ENCODE measurements at places on chromosomes 5 and 9.

DNA sequence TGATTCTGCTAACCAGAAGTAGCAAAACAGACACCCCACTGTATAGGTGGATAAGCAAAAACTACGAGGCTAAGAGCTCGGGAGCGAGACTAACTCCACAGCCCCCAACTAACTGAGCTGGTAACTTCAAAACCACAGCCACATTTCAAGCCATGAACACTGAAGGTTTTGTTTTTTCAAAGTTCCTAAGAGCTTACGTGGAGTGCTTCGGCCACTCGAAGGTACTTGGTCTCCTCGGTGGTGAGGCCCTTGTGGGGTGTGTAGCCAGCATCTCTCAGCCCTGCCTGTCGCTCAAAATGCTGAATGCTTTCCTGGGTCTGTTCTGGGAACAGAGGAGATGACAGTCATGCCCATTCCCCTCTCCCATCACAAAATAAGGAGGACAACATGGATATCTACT, 11.1 kb downstream of the KIAA1191 start:
- DNase-seq = no peak

DNA sequence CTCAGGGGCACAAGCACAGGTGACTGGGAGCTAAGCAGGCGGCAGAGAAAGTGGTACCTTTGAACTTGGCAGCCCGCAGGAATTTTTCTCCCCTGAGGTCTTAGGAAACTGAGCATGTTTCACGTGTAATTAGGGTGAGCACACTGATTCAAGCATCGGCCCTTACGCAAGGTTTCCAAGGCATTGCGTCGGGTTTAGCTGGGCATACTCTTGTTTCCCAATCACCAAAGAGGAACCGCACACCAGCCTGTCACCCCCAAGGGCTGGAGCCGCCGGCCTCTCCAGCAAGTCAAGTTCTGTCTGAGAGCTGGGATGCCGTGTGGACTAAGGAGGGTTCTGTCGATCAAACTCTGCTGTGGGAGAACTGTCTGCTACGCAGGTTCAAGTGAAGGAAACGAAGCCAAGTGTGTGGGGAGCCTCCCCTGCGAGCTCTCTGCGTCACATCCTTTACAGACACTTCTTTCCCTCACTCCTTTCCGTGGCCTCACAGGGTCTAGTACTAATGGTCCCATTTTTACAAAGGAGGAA, 53.0 kb downstream of the ERGIC1 start:
- no peak for DNase-seq

DNA sequence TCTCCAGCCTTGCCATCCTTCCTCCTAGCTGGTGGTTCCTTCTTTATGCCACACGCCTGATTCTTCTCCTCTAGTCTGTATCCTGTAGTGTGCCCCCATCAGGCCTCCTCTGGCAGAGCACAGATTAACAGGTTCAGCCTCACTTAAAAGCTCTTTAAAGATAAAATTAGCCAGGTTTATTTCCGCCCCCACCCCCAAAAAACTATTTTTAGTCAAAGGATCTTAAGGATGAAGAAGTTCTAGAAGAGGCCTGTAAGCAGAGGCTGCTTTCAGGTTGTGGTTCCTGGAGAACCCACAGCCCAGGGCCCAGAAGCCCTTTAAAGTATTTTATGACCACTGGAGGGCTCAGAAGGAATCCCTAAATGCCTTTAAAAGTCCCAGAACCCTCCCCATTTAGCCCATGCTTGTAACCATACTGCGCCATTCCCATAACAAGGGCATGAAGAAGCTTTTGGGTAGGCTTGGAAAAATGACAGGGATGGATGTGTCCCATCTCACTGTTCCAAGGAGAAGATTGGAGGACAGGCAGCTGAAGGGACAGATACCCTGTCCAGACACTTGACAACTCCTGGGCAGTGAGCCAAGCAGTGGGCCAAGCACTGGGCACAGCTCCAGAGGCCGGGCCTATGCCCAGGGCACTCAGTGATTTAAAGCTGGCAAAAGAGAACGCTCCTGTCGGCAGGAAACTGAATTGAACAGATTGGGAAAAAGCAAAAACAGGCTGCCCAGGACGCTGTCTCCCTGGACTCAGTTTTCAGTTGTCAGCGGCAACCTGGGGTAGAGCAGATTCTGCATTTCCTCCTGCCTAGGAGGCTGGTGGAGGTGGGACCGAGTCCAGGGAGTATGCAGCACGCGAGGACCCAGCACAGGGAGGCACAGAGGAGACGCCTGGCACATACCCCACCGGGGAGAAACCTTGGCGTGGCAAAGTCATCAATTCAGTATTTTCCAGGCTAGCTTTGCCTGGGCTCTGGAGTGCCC, 106.3 kb upstream of the SSBP2 start:
- DNase-seq = no peak

DNA sequence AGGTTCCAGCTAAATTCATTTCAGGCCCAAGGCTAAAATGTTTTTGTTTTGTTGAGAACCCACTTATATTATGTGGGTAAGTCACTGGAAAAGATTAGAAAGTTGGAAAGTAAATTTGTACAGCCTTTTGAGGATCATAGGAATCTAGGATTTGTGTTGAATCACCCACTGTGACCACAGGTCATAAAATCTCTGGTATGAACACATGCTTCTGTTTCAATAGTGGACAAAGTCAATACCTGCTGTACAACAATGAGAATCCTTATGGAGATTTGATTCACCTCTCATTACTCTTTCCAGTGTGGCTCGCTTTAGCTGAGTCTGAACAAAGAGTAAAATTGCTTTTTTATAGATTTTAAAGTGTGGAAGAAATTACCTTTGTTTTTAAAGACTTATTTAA, 369.5 kb downstream of the TMEM167A start:
- DNase-seq = no peak

DNA sequence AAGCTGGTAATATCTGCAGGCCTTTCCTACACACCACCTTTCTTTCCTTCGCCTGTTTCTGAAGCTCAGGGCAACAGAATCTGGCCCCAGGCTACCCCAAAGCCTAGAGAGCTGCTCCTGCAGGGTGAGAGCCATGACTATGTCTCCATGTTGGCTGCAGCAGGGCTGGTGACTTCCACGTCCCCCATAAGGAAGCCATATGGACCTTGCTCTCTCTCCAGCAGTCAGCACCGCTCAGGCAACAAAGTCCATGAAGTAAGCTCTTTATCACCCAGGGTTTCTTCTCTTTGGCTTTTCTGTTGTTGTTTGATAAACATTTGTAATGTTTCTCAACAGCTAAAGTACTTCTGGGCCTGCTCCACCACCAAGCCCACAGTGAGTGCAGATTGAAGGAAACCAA, 125.2 kb downstream of the SLIT3 start:
- DNase-seq = no peak

GRCh38 chr9:82443312-82443711, 454.7 kb downstream of the SPATA31D1 start:
- no peak for DNase-seq

DNA sequence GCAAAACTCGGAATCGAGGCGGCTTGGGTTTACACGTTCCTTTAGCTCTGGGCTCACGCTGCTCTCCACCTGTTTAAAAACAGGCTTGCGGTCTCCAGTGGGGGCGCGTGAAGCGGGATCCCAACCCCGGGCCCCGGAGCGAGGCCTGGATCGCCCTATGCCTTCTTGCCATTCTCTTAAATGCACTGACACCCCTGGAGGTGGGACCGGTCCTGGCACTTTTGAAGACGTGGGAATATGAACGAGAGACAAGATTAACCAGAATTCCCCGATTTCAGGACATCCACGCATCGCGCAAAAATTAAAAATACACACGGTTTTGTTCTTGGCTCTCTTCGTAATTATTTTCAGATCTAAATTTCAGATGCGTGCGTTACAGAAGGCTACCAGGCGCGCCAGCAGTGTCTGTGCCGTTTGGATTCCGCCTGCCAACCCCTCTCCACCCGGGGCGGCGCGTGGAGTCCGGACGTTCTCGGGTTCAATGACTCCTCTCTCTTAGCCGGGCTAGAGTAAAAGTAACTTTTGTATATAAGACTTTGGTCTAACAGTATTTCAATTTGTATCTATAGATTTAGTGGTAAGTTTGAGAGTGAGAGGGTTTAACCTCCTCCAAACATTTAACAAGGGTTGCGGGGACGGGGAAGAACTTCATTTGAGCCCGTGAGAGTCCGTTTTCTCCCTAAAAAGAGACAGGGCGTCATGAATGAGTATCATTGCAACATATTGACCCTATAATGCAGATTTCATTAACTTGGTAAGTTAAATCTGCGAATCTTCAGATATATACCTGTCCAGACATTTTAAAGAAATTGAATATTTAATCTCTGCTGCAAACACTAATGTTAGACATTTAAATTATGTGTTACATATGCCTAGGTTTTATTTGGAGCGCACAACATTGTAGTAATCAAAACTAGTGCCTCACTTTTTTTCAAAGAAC, 3.8 kb downstream of the FOXD1 start:
- DNase-seq = no peak

DNA sequence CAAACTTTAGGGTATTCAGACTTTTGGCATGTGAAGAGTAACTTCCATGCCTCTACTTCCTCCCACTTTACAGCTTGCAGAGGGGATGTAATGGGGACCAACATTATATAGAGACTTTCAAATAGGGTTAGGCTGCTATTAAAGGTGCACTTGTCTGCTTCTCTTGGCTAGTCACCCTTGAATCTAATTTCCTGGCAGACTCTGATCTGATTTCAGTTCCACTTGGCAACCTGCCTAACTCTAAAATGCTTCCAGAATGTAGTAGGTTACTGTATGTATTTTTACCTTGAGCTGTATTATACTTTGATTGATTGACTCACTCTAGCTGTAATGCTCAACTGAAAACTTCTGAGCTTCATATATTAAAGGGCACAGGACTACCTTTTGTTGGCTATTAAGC, 693.4 kb downstream of the KCTD16 start:
- no peak for DNase-seq

DNA sequence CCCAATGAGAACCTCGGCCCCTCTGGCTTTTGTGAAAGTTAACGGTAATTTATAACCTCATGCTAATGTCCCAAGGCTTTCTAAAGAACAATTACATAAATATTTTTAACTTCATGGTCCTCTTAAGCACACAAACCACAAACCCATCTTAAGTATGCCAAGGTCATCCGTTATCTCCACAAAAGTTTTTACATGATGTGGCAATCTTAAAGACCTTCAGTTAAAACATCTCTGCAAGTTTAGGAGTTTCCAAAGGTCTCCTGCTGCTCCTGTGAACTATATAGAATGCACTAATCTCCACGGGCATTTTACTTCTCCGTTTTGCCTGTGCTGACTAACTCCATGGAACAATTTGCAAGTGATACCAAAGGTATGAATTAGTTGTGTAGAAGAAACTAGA, 228.2 kb downstream of the TLE1 start:
- no peak for DNase-seq

DNA sequence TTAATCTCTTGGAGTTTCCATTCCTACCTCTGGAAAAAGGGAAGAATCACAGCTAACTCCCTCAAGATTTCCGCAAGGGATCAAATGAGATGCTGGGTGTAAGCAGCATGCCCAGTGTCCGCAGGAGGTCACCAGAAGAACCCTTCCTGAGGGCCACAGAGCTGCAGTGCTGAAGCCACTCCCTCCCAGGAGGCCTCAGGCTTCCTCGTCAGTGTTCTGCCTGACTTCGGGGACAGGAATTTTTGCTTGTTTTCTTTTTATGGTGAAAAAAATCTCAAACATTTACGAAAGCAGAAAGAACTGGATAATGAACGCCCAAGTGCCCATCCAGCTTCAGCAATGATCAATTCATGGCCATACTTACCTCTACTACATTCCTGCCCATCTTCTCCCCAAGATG, 183.0 kb downstream of the CDK5RAP2 start:
- DNase-seq = no peak

DNA sequence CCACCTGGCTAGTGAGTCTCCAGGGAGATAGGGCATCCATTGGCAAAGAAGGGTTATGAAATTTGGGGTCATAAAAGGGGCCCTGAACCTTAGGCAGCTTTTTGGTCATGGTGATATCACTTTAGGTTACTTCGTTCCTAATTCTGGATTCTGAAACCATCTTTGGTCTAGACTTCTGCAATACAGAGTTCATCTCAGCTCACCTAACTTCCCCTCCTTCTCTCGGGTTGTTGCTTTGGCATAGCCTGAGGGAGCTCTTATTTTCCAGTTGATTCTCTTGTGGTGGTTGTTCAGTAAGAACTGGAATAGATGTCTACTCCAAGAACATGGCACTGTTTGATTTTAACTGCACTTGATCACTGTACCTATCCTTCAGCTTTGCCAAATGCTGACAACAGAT, 148.9 kb upstream of the RUSC2 start:
- no peak for DNase-seq

DNA sequence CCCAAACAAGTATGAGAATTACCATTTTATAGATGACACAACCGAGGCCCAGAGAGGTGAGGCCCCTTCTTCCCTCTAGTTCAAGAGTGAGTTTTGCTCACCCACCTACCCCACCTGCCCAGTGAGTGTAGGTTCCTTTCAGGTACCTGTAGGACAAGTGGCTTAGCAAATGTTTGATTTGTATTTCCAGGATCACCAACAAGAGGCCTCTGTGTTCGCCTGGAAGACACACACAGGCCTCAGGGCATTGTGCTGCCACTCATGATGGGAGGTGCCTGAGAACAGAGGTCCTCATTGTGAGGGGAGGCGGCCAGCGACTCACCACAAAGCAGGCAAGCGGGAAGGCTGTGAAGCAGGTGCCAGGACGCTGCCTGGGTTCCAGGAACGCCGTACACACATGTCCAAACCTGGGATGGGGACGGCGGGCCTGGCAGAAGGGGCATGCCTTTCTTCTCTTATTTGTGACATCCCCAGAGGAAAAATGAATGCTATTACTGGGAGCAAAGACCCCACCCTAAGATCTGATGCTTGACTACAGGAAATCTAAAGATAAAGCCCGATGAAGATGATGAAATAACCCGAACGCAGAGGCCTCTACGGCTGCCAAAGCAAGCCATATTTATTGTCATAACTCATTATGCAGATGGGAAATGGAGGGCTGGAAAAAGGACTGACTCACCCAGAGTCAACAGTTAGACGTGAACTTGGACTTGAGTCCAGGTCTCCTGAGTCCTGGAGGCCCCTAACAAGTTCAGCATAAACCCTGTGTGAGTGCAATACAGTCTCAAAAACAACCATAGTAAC, 60.2 kb upstream of the SLC25A51 start:
- no peak for DNase-seq

- no peak for DNase-seq
Observed at GRCh38 chr9:72150661-72151060, 1.4 kb downstream of the GDA start.

GRCh38 chr5:65623482-65623881, 651 bp downstream of the TRIM23 start:
- no peak for DNase-seq

DNA sequence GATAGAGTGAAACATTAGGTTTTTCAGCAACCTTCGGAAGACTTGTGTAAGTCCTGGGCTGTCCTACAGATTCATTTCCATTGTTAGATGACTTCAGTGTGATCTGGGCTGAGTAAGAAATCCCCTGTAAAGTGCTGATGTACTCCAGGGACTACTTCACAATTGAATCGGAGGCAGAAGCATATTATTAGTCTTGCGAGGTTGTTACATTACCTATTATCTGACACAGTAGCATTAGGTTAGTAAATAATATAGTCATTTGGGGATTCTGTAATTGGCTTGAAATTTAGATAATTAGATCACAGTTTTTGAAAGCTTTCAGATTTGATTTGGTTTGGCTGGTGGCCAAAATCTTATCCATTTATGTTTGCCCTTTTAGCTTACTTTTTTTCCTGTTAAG, 62.4 kb downstream of the DMRT1 start:
- no peak for DNase-seq

GRCh38 chr9:70258692-70259511, at the start of gene SMC5:
Gene SMC5 (plus strand): TSS chr9:70258978. CDS start chr9:70259079, 101 bp downstream.
- peak; percentile 81 for DNase-seq

GRCh38 chr9:110007477-110008270, 200.3 kb downstream of the C9orf152 start:
- no peak for DNase-seq
